ENCODE measurements at places on chromosomes 1 and 21. TPM values are rescaled to one million over a fixed set of nuclear protein-coding genes. Genes with fewer than 3 reads are reported as not detected.

DNA sequence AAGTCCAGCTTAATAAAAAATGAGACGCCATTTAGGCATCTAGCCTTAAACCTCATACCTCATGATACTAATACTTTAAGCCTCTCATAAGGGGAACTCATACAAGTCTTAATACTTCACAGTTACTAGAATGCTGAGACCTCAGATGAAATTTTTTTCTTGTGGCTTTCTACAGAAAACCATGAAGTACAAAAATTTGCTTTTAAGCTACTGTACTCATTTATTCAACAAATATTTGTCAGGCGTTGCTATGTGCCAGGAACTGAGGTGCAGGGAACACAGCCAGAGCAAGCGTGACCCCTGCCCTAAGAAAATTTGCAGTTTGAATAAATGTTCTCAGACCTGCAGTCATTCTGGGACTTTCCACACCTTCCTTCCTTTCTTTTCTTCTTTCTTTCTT, 150.6 kb downstream of the MRPL39 start:
- peak overlapping the region; percentile 34 for H3K4me3 ChIP-seq
- no peaks in the 10 kb centered on the region for H3K27me3 ChIP-seq
- no peaks in the 10 kb centered on the region for H3K36me3 ChIP-seq
- H3K27ac ChIP-seq = peak overlapping the region; percentile 80
- H3K4me1 ChIP-seq = peaks cover 11% of the 10 kb centered on the region

- no peaks in the 10 kb centered on the region for H3K27me3 ChIP-seq
- H3K27ac ChIP-seq = no peak overlapping the region
- H3K36me3 ChIP-seq = no peaks in the 10 kb centered on the region
- H3K4me3 ChIP-seq = no peak overlapping the region
- no peaks in the 10 kb centered on the region for H3K4me1 ChIP-seq
Observed at GRCh38 chr1:217989510-217989909, 295.6 kb upstream of the RRP15 start.

DNA sequence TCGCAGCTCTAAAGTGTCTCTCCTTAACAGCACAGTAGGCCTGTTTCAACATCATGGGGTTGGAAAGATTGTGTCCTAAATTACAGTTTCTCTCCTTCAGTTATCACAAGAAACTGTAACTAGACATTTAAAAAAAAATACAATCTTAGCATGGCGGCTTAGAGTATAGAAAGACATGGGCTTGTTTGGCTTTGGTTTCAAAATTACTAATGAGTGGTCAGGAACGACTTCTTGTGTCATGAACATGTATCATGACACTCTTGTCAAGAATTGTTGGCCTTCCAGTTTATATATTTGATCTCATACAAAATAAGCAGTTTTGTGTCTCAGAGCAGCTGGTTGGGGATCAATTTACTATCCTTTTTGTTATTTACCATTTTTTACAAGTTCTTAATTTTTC, 2.1 kb downstream of the GJA8 start:
- no peaks in the 10 kb centered on the region for H3K36me3 ChIP-seq
- no peaks in the 10 kb centered on the region for H3K4me1 ChIP-seq
- DNase-seq = no peak
- peaks cover 19% of the 10 kb centered on the region for H3K27me3 ChIP-seq

- no peaks in the 10 kb centered on the region for H3K27me3 ChIP-seq
- H3K4me1 ChIP-seq = no peaks in the 10 kb centered on the region
- H3K36me3 ChIP-seq = no peaks in the 10 kb centered on the region
- no peak for DNase-seq
Observed at GRCh38 chr21:15667819-15668218, 62.0 kb upstream of the USP25 start.

- H3K4me1 ChIP-seq = no peaks in the 10 kb centered on the region
- no peak for DNase-seq
- H3K27ac ChIP-seq = no peak overlapping the region
- H3K27me3 ChIP-seq = no peaks in the 10 kb centered on the region
- no peaks in the 10 kb centered on the region for H3K36me3 ChIP-seq
Observed at GRCh38 chr21:24955275-24955961, 651.9 kb downstream of the MRPL39 start.

DNA sequence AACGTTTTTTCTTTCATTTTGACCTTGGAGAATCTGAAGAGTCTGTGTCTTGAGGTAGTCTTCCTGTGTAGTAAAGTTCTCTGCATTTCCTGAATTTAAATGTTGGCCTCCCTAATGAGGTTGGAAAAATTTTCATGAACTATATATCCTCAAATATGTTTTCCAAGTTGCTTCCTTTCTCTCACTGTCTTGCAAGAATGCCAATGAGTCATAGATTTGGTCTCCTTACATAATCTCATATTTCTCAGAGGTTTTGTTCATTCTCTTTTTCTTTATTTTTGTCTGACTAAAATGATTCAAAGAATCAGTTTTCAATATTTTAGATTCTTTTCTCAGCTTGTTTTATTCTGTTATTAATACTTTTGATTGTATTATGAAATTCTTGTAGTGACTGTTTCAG, 87.6 kb downstream of the DRAM2 start:
- H3K36me3 ChIP-seq = no peaks in the 10 kb centered on the region
- no peaks in the 10 kb centered on the region for H3K4me1 ChIP-seq
- DNase-seq = no peak
- H3K4me3 ChIP-seq = no peak overlapping the region

DNA sequence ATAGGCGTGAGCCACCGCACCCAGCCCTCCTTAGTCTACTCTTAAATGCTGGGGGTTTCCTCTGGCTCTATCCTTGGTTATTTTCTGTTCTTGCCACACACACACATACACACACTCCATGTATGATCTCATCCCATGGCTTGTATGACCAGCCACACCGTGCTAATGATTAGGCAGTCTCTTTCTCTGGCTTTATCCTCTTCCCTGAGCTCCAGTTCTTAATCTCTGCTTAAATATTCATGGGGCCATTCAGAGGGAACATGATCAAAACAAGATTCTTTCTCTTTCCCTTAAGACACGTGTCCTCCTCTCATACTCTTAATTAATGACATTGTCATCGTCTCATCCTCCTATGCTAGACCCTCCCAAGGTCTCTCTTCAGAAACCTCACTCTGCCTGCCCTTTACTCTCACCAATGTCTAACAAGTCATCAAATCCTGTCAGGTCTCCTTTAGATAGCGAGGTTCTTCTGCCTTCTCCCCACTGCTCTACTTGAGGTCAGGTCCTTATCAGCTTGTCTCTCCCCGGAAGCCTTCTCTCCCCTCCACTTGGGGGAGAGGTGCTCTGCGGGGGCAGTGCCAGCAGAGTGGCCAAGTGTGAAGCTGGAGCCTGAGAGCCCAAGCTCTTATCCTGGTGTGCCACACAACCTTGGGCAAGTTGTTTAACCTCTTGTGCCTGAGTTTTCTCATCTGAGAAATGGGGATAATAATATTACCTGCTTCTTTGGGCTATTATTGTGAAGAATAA, 83.0 kb upstream of the GNG12 start:
- no peak overlapping the region for H3K4me3 ChIP-seq
- H3K36me3 ChIP-seq = no peaks in the 10 kb centered on the region
- no peak for DNase-seq
- no peaks in the 10 kb centered on the region for H3K27me3 ChIP-seq
- H3K4me1 ChIP-seq = no peaks in the 10 kb centered on the region

Gene WNT3A
- 0.10 TPM for total RNA-seq

- H3K27ac ChIP-seq = no peak overlapping the region
- no peaks in the 10 kb centered on the region for H3K36me3 ChIP-seq
- no peaks in the 10 kb centered on the region for H3K4me1 ChIP-seq
- no peak for DNase-seq
- H3K27me3 ChIP-seq = no peaks in the 10 kb centered on the region
Observed at GRCh38 chr1:41780322-41780721, 138.4 kb downstream of the HIVEP3 start.

- no peak overlapping the region for H3K4me3 ChIP-seq
- no peaks in the 10 kb centered on the region for H3K4me1 ChIP-seq
Observed at GRCh38 chr1:209790286-209791193, 6.2 kb upstream of the C1orf74 start.

GRCh38 chr1:209770636-209771415, 13.5 kb downstream of the C1orf74 start:
- peak overlapping the region; percentile 95 for H3K4me3 ChIP-seq
- H3K4me1 ChIP-seq = peaks cover 50% of the 10 kb centered on the region
- H3K27me3 ChIP-seq = no peaks in the 10 kb centered on the region
- H3K36me3 ChIP-seq = peaks cover 51% of the 10 kb centered on the region
- no peak for DNase-seq

DNA sequence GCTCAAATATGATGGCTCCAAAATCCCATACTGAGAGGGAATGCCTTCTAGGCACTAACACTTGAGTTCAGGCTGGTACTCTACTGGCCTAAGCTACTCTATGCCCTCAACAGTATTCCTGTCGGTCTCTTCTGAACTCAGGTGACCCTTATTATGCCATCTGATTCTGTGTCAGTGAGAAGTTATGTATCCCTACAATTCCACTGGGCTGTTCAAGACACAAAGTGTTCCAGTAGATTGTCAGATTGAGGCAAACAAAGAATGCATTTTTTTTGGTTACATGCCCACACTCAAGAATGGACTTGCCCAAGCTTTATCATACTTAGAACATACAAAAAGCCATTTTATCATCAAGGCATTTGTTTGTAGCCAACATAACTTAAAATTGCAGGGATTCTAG, 553.8 kb upstream of the PRMT6 start:
- DNase-seq = no peak
- H3K27me3 ChIP-seq = no peaks in the 10 kb centered on the region
- no peaks in the 10 kb centered on the region for H3K4me1 ChIP-seq

DNA sequence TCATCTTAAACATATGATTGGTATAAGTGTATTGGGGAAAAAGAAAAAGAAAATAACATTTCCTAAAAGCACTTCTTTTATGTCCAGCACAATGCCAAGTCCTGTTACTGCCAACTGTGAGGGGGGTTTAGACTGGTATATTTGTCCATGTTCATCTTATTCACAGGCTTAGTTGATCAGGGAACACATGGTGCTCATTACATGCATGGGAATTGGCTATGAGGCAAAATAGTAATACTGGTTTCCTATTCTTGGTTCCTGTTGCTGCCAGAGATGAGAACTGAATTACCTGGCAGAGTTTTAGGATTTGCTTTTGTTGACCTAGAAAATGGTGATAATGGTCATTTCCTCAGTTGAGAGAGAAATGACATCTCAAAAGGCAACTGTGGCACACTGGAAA, 398.8 kb downstream of the DUSP10 start:
- no peaks in the 10 kb centered on the region for H3K36me3 ChIP-seq
- H3K4me1 ChIP-seq = no peaks in the 10 kb centered on the region
- H3K27ac ChIP-seq = no peak overlapping the region
- DNase-seq = no peak
- no peaks in the 10 kb centered on the region for H3K27me3 ChIP-seq
- H3K4me3 ChIP-seq = no peak overlapping the region

Measured in T-cell (primary cell).